Stimulated activated CD4-positive, alpha-beta T cell treated with anti-CD3 and anti-CD28 coated beads, Interleukin-4, amount 100 ng/mL, for 1 hour (primary cell): ENCODE measurements at places on chromosomes 5 and 9.

- DNase-seq: no peak
These were observed 170.0 kb downstream of the AUH start for GRCh38 chr9:91191411-91192380.

- DNase-seq: no peak
These were observed 153.1 kb downstream of the CCDC192 start for GRCh38 chr5:127856292-127856691.

DNA sequence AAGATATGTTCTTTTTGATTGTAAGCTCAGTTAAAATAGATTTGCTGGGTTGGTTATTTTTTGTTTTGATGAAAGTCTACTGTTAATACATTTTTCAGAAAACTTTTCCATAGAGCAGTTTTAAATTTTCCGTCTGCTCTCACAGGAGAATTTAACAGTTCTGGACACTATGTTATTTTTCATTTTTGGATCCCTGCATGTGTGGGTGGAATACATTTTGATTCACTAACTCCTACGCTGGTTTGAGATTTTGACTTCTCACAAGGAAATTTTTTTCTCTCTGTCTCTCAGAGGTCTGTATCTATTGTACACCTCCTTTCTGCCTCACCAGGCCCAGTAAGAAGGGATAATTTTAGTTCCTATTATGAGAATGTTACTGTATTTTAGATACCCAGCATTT is 502.4 kb downstream of the CDH10 start:
- DNase-seq: no peak

- DNase-seq: no peak
These were observed 13.1 kb downstream of the PROP1 start for GRCh38 chr5:177982956-177983355.

DNA sequence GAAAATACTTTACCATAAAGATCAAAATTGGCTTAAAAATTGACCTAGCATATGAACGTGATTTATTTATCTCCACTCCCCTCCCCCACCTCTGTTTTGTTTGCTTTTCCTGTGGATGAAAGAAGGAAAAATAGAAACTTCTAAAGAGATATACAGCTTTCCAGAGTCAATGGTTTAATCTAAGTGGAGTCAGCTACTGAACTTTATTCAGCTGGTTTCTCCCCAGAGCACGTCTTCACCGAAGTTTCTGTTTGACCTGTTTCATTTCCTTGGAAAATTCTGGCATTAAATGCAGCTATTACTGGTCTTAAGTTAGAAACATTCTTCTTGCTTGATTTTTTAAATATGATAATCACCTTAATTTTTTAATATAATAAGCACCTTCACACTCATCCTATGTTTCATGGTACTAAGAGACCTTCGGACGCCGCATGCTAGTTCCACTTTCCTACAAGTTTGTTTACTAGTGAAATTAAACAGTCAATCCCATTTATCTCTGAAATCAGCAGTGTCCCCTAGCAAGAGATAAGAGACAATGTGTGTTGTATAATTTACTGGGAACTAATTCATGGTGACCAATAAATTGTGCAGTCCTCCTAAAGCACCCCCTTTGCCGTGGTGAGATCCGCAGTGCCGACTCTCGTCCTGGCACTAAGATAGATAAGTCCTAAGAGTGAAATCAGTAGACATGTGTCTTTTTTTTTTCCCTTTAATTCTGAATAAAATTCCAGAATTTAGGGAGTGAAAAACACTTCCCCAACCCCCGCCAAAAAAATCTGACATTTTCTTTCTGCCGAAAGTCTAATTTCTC is 89.9 kb downstream of the ARL15 start:
- no peak for DNase-seq

GRCh38 chr9:74117731-74118130 is 379.4 kb upstream of the RORB start:
- DNase-seq: no peak

GRCh38 chr9:76703270-76703669 is 61.0 kb upstream of the PCA3 start:
- no peak for DNase-seq

DNA sequence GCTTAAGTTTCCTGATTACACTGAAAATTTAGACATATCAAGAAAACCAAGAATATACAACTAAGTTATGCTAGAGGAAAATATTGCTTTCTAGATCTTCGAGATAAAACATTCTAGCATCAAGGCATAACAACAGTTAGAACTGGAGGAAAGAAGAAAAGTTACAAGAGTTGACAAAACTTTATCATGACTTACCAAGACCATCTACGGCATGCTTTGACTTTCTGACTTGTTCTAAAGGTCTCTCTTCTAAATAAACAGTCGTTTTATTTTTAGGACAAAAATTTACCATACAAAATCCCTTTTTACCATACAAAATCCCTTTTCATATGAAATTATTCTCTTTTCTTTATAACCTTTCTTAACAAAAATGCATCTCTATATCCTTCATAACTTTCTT is 1110.1 kb upstream of the CDH10 start:
- DNase-seq: no peak

- no peak for DNase-seq
These were observed 98.8 kb upstream of the BASP1 start for GRCh38 chr5:17118631-17119030.

- DNase-seq: no peak
These were observed 118.7 kb downstream of the DIRAS2 start for GRCh38 chr9:90523958-90524357.

DNA sequence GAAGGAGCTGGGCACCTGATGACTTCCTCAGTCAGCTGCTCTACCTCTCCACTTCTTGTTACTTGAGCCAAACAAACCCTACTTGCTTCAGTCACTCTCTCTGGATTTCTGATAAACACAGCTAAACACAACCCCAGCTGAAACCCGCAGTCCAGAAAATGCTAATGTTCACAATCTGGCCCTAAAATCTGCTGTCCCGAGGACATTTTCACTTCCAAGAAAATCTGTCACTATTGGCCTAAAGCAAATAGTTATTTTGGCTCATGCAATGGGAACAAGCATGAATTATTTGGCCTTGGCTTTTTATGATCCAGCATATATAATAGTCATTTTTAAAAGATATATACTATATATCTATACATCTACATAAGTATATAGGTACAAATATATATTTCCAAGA is 19.1 kb downstream of the FAM81B start:
- DNase-seq: no peak

GRCh38 chr5:12080761-12081160 is 176.5 kb upstream of the CTNND2 start:
- no peak for DNase-seq

DNA sequence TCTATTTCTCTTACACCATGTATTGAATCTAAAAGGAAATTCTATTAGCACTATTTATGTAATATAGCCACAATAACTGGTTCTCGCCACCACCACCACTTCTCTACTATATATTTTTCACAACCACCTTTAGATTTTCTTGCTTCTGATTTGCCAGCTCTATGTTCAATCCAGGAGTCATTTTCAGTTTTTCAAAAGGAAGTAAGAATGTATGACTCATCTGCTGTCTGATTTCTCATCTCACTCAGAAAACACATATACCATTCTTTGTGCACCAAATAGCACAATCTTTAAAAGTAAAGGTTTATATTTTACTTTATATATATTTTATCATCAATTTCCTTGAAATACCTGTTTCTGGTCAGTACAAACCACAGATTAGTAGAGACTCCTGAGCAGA is 1127.5 kb downstream of the TAF11L14 start:
- no peak for DNase-seq

DNA sequence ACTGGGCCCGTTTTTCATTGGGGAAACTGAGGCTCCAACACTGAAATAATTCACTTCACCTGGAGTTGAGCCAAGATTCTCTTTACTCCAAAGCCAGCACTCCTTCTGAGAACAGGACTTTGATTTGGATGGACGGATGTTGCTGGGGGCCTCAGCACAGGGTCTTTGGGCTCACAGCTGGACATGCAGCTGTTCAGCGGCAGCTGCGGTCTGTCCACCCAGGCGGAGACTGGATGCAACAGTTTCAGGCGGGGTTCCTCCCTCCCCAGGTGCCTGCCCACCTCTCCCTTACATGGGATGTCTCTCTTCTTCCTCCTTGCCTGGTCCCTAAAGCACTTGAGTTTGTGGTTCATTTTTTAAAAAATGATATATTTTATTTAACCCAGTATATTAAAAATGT is 219.0 kb upstream of the IRX4 start:
- no peak for DNase-seq

DNA sequence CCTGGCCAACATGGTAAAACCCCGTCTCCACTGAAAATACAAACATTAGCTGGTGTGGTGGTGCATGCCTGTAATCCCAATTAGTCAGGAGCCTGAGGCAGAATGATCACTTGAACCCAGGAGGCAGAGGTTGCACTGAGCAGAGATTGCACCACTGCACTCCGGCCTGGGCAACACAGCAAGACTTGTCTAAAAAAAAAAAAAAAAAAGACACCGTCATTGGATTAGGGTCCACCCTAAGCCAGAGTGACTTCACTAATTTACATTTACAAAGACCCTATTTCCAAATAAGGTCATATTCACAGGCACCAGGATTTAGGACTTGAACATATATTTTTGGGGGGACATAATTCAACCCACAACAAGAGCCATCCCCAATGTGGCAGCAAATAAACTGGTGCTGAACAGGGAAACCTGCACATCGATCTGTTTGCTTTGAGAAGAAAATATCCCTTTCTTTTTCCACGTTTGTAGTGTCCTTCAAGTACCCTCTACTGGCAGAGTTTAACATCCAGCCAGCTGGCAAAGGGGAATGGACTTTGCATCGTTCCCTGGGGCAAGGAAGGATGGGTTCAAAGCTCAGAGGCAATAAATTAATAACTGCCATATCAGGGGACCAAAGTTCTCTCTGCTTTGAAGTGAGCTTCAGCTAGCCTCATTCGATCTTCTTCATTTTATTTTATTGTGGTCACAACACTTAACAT is 3.7 kb upstream of the DNAJC25 start:
- no peak for DNase-seq

GRCh38 chr5:74632947-74633356 is 7.6 kb downstream of the ENC1 start:
- DNase-seq: no peak

DNA sequence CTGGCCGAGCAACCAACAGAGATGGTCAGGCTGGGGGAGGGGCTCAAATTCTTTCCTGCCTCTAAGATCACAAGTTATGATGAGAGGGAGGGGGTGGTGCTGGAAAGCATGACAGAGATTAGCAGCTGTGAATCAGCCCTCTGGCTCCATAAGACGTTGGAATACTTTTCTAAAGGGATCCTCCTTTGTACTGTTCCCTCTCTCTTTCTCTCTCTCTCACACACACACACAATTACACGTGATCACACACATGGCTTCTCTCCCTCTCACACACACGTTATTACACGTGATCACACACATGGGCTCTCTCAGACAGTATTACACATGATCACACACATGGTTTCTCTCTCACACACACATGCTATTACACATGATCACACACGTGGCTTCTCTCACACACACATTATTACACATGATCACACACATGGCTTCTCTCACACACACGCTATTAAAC is at the start of gene SLC45A2:
SLC45A2 (minus strand) TSS at position 23 of the 454 bp plus-strand sequence. CDS start 110 bp downstream, outside the sequence.
- DNase-seq: no peak
